H1 (cell line): ENCODE measurements at places on chromosomes 3 and 15. TPM values are rescaled to one million over a fixed set of nuclear protein-coding genes. Genes with fewer than 3 reads are reported as not detected.

CKMT1A gene
- 38.9 and 44.8 TPM in 2 replicates for polyA plus RNA-seq

CD80 gene
- polyA plus RNA-seq: 0.03 and 0.11 TPM in 2 replicates

IQCF5 gene
- polyA plus RNA-seq: not detected in 2 replicates

GOLGA6L4 gene
- 0.53 and 0.89 TPM in 2 replicates for polyA plus RNA-seq

COLQ gene
- 1.5 and 2.3 TPM in 2 replicates for polyA plus RNA-seq
